ENCODE measurements at places on chromosomes 11 and 22. TPM values are rescaled to one million over a fixed set of nuclear protein-coding genes. Genes with fewer than 3 reads are reported as not detected.

- no peaks in the 10 kb centered on the region for H3K4me1 ChIP-seq
- DNase-seq, result no peak
- H3K27me3 ChIP-seq, result no peaks in the 10 kb centered on the region
- peak overlapping the region; percentile 13 for H3K4me3 ChIP-seq
- no peaks in the 10 kb centered on the region for H3K36me3 ChIP-seq
These were observed 26.2 kb upstream of the LDLRAD3 start for GRCh38 chr11:35917676-35918075.

Gene CASP12
- not detected for total RNA-seq

DNA sequence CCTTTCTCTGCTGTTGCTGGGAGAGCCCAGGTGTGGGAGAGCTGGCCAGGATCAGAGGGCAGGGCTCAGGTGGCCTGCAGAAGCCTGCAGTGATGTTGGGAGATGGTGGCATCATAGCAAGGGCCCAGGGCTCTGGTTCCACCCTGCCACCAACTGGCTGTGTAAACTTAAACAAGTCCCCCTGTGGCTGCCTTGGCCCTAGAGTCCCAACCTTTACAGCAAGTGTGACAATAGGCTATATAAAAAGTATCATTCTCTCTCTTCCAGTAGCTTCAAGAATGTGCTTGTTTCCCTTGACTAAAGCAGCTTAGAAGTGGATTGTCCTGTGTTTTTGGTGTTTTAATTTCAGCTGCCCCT is 201.8 kb upstream of the E2F8 start:
- DNase-seq, result no peak
- no peak overlapping the region for H3K4me3 ChIP-seq
- no peaks in the 10 kb centered on the region for H3K27me3 ChIP-seq
- no peaks in the 10 kb centered on the region for H3K36me3 ChIP-seq
- H3K4me1 ChIP-seq, result no peaks in the 10 kb centered on the region

Gene PPARA
- total RNA-seq, result 10.7 TPM

DNA sequence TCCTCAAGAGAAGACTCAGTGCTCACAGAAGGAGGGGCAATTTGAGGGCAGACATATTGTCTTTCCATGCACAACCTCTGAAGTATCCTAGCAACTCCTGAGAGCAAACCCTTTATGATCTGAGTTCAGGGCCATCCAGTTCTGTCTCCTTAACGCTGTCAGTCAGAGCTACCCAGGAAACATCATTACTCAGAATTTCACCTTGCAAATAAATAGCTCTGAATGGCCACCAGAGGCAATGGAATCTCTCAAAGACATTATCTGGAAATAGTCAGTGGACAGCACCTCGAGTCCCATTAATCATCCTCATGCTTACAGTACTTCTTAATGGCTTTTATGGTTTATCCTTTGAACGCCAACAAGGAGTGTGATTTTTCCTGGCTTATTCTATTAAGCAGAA is 656.1 kb downstream of the OPCML start:
- no peaks in the 10 kb centered on the region for H3K27me3 ChIP-seq
- no peak overlapping the region for H3K27ac ChIP-seq
- no peak for DNase-seq
- H3K36me3 ChIP-seq, result no peaks in the 10 kb centered on the region

DNA sequence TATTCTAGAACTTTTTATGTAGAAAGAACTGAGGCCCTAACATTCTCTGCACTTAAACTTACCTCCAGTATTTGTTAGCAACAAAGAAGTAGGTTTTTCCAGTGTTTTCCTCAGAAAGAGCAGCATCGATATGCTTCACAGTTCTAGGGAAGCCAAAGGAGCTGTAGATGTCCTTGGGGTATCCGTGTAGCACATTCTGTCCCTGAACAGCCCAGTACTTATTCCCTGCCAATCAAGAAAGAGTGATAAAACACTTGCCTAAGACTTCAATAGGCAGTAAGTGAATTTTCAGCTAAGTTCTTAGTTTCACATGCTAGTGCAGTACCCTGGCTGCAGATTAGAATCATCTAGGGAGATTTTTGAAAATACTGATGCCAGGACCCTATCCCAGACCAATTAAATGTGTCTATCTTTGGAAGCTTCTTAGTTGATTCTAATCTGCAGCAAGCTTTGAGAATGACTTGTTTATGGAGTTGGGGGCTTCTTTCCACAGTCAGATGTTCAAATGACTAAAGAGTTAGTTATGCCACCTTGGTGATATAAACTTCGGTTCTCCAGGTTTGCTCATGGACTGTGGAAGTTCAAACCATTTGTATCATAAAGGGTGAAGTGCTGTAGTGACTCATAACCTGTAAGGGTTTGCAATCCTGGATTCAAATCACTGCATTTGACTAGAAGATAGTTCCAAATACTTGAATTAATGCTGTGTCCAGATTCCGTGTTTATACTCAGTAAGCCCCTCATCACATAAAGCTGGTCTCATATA is 6.5 kb downstream of the MMP1 start:
- H3K36me3 ChIP-seq, result no peaks in the 10 kb centered on the region
- H3K27me3 ChIP-seq, result no peaks in the 10 kb centered on the region
- DNase-seq, result no peak
- no peak overlapping the region for H3K4me3 ChIP-seq
- H3K4me1 ChIP-seq, result no peaks in the 10 kb centered on the region

GRCh38 chr22:27632451-27633295 is 168.9 kb downstream of the MN1 start:
- no peak overlapping the region for H3K4me3 ChIP-seq
- no peaks in the 10 kb centered on the region for H3K36me3 ChIP-seq
- no peaks in the 10 kb centered on the region for H3K27me3 ChIP-seq
- DNase-seq, result no peak
- H3K27ac ChIP-seq, result no peak overlapping the region
- no peaks in the 10 kb centered on the region for H3K4me1 ChIP-seq

DNA sequence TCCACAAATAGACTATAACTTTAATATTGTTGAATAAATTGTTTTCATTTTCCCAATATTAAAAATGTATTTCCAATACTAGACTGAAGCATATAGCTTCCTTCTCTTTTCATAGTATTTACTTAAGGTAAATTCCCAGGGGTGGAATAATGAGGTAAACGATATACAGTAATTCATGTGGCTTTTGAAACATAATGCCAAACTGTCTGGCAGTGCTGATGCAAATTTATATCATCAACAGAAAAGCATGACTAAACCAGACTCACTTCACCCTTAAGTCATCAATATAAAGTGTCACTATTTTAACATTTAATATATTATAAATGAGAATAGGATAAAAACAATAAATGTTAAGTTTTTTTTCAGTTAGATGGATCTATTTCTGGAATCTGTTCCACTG is 13.6 kb downstream of the C2CD3 start:
- DNase-seq, result no peak
- no peak overlapping the region for H3K27ac ChIP-seq
- peaks cover 4% of the 10 kb centered on the region for H3K36me3 ChIP-seq
- no peaks in the 10 kb centered on the region for H3K27me3 ChIP-seq
- H3K4me1 ChIP-seq, result peaks cover 6% of the 10 kb centered on the region

Measured in Panc1 (cell line).